ENCODE measurements at places on chromosomes 11 and 22. TPM values are rescaled to one million over a fixed set of nuclear protein-coding genes. Genes with fewer than 3 reads are reported as not detected.
A peak's percentile ranks its signal among the peaks of the same experiment; 100 is the strongest.

GRCh38 chr11:133563505-133564025, 31.3 kb upstream of the OPCML start:
- no peak for DNase-seq

DNA sequence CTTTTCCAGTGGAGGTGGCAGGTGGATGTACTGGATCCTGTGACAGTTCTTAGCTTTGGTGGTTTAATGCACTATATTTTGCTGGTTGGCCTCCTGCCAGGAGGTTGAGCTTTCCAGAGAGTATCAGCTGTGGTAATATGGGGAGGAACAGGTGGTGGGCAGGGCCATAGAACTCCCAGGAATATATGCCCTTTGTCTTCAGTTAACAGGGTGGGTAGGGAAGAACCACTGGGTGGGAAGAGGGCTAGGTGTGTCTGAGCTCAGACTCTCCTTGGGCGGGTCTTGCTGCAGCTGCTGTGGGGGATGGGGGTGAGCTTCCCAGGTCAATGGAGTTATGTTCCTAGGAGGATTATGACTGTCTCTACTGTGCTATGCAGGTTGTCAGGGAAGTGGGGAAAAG, 203.8 kb downstream of the DLG2 start:
- no peak for DNase-seq

DNA sequence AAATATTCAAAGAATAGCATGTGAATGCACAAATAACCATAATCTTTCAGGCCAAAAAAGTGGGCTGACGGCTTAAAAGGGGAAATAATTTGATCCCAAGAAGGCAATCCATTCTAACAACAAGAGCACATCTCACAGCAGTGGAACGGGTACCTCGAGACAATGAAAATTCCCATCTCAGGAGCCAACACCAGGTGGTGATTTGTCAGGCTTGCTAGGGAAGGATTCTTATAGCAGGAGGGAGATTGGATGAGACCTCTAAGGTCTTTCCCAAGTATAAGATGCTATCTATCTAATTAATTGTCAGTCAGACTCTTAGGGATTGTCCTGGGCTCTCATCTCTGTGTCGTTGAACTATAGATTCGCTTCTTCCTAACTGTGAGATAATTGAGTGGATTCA, 284.0 kb downstream of the ETS1 start:
- DNase-seq = no peak

- DNase-seq = no peak
Observed at GRCh38 chr22:20516399-20516798, 9.0 kb downstream of the MED15 start.

- no peak for DNase-seq
Observed at GRCh38 chr11:95659088-95659487, 130.5 kb downstream of the FAM76B start.

DNA sequence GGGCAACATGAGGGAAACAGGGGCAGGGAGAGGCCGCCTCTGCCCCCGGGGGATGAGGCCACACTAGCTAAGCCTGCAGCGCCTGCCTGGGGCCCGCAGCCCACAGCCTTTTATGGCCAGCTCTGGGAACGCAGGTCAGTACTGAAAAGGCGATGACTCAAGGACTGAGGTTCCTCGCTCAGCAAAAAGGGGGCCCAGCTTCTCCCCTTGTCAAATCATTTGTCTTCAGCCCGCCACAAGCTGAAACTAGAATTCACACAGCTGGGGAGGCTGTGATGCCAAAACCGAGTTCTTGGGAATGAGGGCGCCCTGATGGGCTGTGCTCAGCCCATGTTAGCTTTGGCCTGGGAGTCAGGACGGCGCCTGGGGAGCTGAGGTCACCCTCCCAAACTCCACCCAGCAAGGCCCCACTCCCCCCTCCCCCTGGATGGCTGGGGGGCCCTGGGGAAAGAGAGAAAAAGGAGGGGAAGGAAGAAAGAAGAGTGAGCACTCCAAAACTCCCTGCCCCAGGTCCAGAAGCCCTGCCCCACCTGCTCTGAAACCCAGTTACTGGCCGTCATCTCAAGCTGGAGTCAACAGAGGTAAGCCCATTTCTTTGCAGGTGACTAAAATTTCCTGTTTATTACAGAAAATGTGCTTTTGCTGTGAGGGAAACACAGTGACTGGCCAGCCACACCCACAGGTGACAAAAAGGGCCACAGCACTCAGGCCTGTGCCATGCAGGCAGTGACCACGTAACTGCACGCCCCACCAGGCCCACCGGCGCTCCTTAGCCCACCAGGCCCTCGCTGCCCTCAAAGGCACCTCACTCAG, 13.7 kb downstream of the EHD1 start:
- peak; percentile 89 for DNase-seq

DNA sequence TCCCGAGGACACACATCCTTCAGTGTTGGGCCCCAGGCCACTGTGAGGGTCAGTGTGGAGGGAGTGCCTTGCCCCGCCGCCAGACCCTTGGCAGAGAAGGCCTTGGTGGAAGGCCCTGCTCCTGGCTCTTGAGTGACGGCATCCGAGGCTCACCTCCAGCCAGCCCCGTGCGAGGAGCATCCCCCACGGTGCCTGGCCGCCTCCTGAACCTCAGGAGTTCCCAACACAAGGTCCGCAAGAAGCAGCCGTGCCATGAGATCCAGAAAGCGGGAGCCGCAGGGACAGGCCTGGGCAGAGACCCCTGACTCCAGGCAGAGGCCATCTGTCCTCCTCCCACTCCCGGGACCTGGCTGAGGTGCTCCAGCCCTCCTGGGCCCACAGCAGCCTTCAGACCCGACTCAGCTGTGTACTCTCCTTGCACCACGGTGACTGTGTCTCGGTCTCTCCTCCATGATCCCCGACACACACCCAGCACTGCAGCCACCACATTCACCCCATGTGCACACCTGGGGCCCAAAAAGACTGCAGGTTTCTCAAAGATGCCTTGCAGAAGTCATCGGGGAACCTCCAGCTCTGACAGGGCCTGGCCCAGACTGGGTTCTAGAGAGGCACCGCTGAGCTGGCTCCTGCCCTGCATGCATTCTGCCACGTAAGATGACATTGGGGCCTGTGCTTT, 870.2 kb downstream of the BRD1 start:
- no peak for DNase-seq

GRCh38 chr11:102727890-102728289, 3.1 kb upstream of the MMP8 start:
- DNase-seq = no peak

DNA sequence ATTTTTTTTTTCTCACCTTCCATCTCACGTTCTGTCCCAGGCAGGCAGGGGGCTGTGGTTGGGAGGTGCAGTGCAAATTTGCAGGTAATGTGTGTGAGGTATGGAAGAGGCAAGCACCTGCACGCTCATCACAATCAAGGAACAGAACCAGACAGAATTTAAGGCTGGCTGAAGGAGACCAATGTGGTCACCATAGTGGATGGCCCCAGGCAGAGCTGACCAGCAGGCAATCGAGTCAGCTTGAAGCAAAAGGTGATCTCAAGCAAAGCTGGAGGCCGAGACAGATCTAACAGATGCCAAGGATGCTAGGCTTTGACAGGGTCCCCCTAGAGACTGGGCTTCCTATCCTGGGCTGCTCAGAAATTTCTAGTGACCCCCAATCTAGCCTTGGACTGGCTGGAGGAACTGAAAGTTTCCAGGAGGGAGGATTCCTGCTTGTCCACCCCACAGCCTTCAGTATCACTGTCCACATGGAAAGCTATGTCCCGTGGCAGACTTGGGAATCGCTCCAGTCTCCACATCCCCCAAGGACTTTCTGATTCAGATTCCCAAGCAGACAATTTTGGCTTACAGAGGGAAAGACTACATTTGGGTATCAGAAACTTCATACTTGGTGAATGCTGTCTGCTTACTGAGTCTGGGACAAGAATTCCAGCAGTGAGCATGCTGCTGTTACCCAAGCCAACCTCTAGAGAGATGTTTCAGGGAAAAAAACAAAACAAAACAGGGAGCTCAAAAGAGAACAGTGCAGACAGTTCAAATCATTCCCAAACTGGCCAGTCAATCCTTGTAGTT, 9.0 kb upstream of the MICAL3 start:
- DNase-seq = no peak

GRCh38 chr22:44444341-44445306, 53.4 kb downstream of the RTL6 start:
- no peak for DNase-seq

DNA sequence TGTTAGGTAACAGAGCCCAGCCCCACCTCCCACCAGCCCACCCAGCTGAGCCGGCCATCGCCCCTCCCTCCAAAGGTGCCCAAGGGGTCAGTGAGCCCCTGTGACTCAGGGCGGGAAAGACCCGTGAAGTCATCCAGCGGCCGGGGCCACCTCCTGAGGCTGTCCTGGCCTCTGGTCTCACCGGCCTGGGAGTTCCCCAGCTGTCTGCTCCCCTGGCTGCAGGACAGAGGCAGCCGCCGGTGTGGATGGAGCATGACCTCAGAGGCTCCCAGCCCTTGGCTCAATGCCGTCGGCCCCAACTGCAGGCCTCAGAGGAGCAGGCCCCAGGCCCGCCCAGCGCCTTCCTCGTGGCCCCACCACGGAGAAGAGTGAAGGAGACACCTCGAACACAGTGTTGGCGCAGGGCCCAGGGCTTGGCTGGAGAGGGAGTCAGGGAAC, 28.7 kb downstream of the RPL3 start:
- DNase-seq = peak; percentile 48

DNA sequence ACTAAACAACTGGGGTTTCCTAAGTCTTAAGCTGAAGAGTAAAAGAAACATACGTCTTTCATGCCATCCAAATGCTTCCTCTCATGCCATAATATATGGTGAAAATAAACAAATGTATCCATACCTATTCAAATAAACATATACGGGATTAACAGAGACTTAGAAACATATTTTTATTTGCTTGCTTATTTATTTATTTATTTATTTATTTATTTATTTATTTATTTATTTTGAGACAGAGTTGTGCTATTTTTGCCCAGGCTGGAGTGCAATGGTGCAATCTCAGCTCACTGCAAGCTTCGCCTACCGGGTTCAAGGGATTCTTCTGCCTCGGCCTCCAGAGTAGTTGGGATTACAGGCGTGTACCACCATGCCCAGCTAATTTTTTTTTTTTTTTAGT, 291.6 kb upstream of the CNTN5 start:
- DNase-seq = no peak

- peak; percentile 56 for DNase-seq
Observed at GRCh38 chr11:121563900-121564822, 111.4 kb upstream of the SORL1-AS1 start.

DNA sequence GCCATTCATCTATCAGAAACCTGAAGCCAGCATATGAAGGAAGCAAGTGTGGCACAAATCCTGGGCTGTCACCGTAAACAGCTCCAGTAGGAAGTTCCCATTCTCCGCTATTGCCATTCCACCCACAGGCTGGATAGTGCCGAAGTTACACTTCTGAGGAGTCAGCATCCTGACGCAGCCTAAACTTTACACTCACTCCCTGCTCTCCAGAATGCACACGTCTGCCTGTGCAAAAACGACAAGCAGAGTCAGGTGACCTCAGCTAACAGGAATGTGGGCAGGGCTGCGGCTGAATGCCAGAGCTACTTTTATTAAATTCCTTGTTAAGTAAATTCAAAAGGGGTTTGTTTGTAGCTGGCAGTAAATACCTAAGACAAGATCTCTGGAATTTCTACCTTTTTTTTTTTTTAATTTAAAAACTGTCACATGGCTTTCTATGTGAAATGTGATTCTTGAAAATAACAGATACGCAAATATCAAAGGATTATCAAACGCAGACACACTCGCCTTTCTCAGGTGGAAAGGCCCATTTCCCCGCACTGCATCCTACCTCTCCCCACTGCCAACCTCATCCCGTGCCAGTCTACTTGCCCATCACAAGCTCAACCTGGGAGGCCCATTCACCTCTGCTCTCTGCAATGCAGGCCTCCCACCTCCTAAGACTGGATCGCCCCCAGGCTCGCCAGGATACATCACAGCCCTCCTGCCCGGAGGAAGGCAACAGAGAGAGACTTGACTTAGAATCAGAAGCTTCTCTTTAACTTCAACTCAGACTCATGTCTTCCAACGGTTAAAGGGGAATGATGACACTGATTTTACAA, 33.5 kb downstream of the NFRKB start:
- peak; percentile 73 for DNase-seq

- no peak for DNase-seq
Observed at GRCh38 chr22:26894766-26895485, 237.5 kb downstream of the MIAT start.

DNA sequence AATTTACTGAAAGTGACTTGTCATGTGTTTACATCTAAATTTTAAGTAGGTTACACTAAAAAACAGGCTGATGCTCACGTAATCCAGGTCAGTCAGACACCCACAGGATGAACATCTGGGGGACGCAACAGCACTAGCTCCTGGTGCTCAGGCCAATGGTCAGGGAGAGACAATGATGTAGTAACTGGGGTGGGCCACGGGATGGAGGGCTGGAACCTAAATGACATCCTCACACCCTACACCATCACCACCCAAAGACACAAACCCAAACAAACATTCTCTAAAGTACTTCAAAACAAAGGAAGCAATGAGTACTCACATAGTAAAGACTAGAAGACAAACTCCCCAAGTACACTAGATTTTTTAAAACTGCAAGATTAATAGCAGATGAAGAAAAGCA, 53.5 kb upstream of the SLC25A1 start:
- no peak for DNase-seq

DNA sequence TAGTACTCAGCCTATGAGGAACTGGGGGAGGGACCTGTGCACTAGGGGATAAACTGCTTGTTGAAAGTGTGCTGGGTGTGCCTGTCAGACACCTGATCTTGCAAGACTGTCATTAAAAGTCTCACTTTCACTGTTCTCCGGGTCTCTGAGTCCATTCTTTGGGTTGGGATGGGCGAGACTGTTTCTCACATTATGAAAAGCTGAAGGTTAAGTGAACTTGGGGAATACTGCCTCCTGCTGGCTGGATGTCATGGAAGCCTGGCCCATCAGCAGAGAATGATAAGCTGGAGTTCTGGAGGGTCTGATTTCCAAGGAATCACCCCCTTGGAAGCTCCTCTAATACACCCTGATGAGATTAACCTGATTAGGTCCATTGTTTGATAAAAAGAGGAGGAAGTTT, 9.0 kb upstream of the VPREB1 start:
- DNase-seq = no peak

DNA sequence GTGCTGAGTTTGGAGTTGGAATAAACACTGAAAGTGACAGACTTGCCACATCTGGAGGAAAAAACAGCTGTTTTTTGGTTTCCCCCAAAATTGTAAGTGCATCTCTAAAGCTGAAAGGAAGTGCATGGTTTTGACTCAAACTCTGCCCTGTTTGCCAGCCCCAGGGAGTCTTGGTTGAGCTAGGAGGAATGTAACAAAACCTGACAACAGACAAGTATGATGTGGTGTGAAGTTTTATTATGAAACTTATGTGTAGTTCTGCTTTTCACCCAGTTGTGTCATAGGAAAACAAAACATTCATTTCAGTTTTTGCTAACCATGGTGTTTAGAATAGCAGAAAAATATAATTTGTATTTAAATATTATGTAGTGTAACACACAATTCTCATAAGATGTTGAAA, 31.7 kb upstream of the PDE3B start:
- DNase-seq = no peak

GRCh38 chr11:100705447-100705846, 18.4 kb downstream of the ARHGAP42 start:
- no peak for DNase-seq

- DNase-seq = peak; percentile 86
Observed at GRCh38 chr22:30425616-30426387, at the start of gene MTFP1. MTFP1 (plus strand) TSS chr22:30425768; CDS start chr22:30425880, 112 bp downstream.

Gene OR5P2
- 0.83 TPM for total RNA-seq

Gene IGSF22
- total RNA-seq = 0.77 TPM

Gene MIAT
- total RNA-seq = 4.6 TPM

Gene TSKU
- total RNA-seq = 12.6 TPM

Gene SMC1B
- total RNA-seq = not detected

Gene NXPE1
- total RNA-seq = not detected

Gene MRGPRF
- total RNA-seq = 16.8 TPM

Gene MFNG
- 45.2 TPM for total RNA-seq

Gene PTPN5
- total RNA-seq = not detected

Gene OR52R1
- not detected for total RNA-seq

Gene PHLDA2
- 0.60 TPM for total RNA-seq
